ENCODE measurements at places on chromosomes 7 and 10.

DNA sequence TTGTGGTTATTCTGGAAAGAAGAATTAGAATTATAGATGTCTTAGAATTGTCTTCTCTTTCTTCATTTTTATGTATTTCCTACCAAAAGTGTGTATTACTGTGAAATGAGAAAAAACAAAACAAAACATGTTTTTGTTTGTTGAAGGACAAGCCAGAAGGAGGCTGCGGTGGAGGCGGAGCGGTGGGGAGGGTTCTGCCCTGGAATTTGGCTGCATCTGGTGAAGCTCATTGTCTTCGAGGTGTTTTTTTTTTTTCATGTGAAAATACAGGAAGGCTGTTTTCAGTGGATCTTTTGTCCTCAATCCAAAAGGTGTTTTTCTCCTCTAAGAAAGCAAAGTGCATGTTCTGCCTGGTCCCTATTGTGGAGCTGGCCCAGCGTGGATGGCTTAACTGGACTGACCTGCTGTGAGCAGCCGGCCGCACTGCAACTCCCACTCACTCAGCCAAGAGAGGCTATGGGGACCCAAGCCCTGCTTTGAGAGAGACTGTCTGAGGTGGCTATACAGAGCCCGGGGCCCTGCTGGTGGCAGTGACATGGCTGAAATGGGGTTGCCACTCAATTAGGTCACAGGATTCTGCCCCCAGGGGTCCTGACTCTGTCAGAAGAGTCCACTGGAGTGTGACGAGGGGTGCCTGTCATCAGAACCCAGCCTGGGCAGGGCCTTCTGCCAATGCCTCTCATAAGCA, 184.9 kb upstream of the MKI67 start:
- DNase-seq, result no peak

- no peak for DNase-seq
Observed at GRCh38 chr10:100829097-100829870, 83.5 kb upstream of the SLF2 start.

GRCh38 chr10:70478191-70479164, at the start of gene PALD1:
Gene PALD1, plus strand, starts transcription at chr10:70478767. Its CDS starts 47,185 bp downstream, at chr10:70525952.
- DNase-seq, result no peak

- peak; percentile 50 for DNase-seq
Observed at GRCh38 chr10:124354411-124355382, 64.0 kb downstream of the OAT start.

GRCh38 chr7:130182990-130183389, 22.2 kb downstream of the TMEM209 start:
- DNase-seq, result no peak

DNA sequence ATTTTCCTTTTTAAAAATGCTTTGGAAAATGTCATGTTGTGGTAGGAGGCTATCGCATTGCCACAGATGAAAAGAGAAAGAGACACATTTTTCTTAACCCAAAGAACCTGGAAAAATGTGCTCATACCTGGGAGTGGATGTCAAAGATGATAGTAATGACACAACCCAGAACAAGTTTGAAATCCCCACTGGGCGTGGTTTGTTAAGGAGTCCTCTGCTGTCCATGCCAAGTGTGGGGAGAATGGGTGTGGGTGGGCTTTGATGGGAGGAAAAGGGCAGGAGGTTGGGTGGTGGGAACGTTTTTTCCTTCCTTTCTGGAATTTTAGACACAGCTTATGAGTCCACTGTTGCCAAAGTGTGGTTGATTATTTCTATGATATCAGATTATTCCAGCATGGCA, 10.9 kb downstream of the OPTN start:
- no peak for DNase-seq

All from HS-5 (cell line).